ENCODE measurements at places on chromosomes 5 and 9. TPM values are rescaled to one million over a fixed set of nuclear protein-coding genes. Genes with fewer than 3 reads are reported as not detected.

DNA sequence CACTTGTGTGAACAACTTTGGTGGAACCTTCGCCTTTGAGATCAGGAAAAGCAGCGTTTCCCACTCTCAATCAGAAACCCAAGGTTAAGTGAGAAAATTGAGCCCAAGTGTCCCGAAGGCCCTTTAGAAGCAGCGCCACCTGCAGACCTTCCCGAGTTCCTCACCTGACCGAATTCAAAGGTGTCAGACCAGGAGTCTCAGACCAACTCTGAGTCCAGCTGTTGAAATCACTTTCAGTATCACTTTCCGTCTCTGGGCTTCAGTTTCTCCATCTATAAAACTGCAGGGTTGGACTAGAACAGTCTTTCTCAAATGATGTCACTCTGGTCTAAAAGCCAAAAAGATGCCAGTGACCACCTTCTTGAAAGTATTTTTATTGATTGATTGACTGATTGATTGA is 31.7 kb upstream of the GRHPR start:
- DNase-seq = peak; percentile 39

DNA sequence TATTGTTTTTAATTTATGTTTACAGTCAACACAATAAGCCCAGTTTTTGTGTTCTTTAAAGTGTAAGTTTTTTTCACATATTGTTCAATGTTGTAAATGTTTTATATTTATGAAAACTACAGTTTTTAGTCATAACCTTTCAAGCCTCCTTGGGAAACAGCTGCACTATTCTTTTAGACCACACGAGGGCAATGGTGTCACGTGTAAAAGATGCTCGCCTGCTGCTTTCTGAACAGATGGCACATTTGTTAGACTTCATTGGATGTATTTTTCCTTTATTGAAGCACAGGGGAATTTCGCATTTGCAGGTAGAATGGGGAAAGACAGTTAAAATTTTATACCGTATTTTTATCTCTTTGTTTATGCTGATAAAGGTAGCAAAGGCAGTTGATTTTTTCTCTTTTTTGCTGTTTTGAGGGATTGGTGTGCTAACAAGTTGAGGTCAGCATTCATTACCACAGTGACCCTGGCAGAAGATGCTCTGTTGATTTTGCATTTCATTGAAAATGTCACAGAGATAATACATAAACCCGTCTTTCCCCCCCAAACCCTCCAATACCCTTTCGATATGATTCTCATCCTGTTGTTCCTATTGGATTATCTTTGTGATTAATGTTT is 59.0 kb downstream of the MAT2B start:
- DNase-seq = peak; percentile 51

- no peak for DNase-seq
Observed at GRCh38 chr5:76715486-76715735, 515 bp upstream of the F2R start.

- DNase-seq = no peak
Observed at GRCh38 chr5:159100782-159101646, 1.3 kb upstream of the EBF1 start.

DNA sequence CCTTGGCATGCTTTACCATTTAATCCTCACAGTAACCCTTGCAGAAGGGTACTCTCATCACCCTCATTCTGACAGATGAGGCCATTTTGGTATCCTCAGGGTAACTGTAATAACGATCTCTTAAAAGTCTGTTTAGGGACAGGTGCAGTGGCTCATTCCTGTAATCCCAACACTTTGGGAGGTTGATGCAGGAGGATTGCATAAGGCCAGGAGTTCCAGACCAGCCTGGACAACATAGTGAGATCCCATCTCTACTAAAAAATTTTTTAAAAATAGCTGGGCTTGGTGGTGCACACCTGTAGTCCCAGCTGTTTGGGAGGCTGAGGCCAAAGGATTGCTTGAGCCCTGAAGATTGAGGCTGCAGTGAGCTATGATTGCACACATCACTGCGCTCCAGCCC is 31.8 kb downstream of the CSF1R start:
- no peak for DNase-seq

- DNase-seq = no peak
Observed at GRCh38 chr9:131620764-131621520, 75.6 kb downstream of the PRRT1B start.

- DNase-seq = peak; percentile 92
Observed at GRCh38 chr9:125189361-125190289, at the start of gene PPP6C. Gene PPP6C (minus strand): TSS chr9:125189803. CDS start chr9:125189718, 85 bp downstream.

DNA sequence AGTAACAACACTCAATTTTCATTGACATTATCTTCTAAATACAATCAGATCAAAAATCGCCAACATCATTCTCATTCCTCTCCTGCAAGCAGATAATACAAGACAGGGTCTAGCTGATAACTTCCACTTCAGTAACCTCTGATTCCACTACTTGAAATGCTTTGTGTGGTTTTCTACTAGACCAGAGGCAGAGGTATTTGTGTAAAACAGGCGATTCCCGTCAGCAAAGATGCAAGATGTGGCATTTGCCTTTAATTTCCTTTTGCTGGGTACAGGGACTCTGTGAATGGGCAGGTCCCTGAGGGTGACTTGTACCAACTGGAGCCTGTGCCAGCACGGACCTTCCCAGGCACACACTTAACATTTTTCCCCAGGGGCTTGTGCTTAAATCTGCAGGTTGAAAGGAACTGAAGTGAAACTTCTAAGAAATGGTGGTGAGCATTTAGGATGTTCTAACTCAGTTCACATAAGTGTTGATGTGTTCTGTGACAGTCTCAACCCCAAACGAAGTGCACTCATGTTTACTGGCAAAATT is 625.5 kb upstream of the WWC1 start:
- no peak for DNase-seq

GRCh38 chr5:78647351-78647818 is 1.2 kb downstream of the LHFPL2 start:
- DNase-seq = no peak

HRH2 gene
- total RNA-seq = 0.18 TPM

SLC1A1 gene
- total RNA-seq = 2.5 TPM
